ENCODE measurements at places on chromosomes 11 and 22. TPM values are rescaled to one million over a fixed set of nuclear protein-coding genes. Genes with fewer than 3 reads are reported as not detected.

DNA sequence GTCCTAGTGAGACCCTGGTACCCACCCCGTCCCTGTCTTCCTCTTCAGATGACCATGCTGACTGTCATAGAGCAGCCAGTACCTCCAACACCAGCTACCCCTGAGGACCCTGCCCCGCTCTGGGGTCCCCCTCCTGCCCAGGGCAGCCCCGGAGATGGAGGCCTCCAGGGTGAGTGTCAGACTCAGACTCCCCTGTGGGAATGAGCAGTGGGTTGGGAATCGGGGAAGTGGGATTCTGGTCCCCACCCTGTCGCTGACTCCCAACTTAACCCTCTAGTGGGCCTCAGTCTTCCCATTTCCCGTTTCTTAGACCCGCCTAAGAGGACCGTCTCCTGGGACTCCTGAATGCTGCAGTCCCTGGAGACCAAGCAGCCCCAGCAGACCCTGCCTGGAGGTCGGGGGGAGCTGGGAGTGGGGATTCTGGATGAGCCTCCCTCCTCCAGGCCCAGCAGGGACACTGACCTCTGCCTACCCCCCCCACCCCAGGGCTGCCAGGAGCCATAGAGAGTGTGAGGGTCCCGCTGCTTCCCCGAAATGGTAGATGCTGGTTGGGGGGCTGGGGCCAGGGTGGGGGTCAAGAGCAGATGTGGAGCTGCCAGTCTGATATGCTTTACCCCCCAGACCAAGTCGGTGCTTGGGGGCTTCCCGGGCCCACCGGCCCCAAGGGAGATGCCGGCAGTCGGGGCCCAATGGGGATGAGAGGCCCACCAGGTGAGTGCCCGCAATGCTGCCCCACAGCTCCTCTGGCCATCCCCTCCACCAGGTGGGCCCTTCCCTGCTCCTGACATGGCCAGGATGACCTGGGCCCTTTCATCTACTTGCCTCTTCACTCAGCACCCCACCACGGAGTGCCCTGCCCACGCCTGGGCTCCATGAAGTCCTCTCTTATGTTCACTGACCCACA lies 25.5 kb downstream of the EMID1 start:
- no peaks in the 10 kb centered on the region for H3K4me1 ChIP-seq
- DNase-seq: no peak
- no peaks in the 10 kb centered on the region for H3K27me3 ChIP-seq

DNA sequence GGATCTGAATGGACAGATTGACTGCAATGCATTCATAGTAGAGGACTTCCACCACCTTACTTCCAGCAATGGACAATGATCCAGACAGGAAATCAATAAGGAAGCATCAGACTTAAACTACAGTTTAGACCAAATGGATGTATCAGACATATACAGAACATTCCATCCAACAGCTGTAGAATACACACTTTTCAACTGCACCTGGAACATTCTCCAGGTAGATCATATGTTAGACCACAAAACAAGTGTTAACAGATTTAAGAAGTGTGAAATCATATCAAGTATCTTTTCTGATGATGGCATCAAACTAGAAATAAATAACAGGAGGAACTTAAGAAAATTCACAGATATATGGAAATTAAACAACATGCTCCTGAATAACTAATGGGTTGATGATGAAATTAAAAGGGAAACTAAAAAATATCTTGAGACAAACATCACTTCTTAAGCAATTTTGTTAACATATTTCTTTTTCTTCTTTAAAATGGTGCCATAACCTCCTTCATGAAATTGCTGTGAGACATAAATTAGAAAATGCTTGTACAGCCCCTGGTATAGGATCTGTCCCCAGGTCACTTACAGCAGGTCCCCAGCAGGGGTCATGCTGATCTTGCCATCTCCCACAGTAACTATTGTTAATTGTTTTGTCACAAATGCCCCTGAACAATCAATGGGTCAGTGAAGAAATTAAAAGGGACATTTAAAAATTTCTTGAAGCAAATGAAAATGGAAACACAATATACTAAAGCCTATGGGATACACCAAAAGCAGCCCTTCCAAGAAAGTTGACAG lies 100.0 kb upstream of the OR4B1 start:
- peaks cover 55% of the 10 kb centered on the region for H3K36me3 ChIP-seq
- H3K27me3 ChIP-seq: no peaks in the 10 kb centered on the region
- no peak overlapping the region for H3K27ac ChIP-seq
- no peak overlapping the region for H3K4me3 ChIP-seq

- no peaks in the 10 kb centered on the region for H3K36me3 ChIP-seq
- peak overlapping the region; percentile 41 for H3K4me3 ChIP-seq
- no peak for DNase-seq
Measured at GRCh38 chr11:102476812-102477211, 24.2 kb upstream of the TMEM123 start.

Gene NPAS4
- not detected for total RNA-seq

Gene CXCR5
- 4.8 TPM for total RNA-seq

Data from CD4-positive, CD25-positive, alpha-beta regulatory T cell (primary cell).